Urinary bladder (tissue), 4 donors: ENCODE measurements at places on chromosomes 6 and 20.

- no peak for DNase-seq
These were observed 15.4 kb upstream of the SNHG17 start for GRCh38 chr20:38450412-38450975.

DNA sequence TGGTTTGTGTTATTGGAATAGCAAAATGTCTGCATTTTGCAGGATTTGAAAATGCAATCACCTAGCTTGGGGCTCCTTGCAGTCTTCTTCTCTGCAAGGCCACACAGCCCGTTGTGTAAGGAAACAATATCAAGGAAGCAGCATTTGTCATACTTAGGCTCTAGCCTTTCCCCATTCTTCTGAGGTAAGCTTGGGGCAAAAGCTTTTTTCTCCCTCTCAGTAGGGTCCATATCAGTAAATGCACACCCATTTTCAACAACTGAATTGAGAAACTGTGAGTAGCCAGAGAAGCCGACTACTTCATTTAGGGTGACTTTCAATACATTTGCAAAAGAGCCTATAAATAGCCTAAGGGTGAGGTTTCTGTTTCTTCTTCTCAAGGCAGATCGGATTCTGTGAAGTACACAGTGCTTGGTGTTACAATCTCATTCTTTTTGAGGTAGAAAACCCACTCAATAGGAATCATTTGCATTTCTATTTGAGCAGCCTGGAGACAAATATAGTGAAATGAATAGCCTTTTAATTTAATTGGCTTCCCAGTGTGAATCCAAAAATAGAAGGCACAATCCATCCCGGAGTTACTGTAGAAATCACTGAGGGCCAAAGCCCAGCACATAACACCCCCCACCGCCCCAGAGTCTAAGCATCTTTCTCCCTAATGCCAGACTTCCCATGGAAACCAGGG is 61.8 kb downstream of the BTBD3 start:
- DNase-seq = no peak

- no peak for DNase-seq
These were observed 82.1 kb downstream of the ADAT2 start for GRCh38 chr6:143368426-143368825.

- no peak for DNase-seq
These were observed 4.3 kb downstream of the LAMP5 start for GRCh38 chr20:9518576-9519175.

DNA sequence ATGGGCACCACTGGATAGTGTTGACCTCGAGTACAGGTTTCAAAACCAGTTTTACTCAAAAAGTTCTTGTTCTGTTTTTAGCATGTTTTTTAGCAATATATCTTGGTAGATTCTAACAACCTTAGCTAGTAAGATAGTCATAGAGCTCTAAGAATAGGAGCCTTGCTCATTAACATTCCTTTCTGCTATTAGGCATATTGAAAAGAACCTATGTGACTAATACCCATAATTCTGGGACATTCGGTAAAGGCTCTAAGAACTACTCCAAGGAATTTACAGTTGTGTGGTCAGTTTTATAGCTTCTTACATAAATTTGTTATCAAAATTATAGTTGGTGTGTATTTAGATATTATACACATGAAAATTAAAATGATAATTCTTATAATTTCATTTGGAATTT is 11.6 kb downstream of the SLC9A8 start:
- DNase-seq = no peak

GRCh38 chr6:111759331-111759835 is 113.9 kb downstream of the FYN start:
- no peak for DNase-seq

GRCh38 chr6:16067568-16067967 is 61.3 kb upstream of the MYLIP start:
- no peak for DNase-seq

DNA sequence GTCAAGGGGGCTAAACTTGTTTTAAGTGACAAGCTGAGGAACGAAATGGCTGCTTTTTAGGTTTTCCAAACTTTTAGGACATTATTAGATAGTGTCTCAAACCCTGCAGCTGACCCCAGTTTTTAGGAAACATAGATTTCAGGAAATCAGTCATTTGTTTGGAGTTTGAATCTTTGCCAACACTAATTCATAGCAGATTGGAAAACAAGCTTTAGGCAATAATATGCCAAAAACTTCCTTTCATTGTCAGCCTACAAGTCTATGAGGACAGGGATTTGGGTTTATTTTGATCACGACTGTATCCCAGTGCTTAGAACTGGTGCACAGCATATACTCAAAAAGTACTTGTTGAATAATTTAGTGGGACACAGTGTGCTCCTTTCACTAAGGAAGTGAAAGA is 123.2 kb downstream of the TINAG start:
- no peak for DNase-seq

- no peak for DNase-seq
These were observed 15.1 kb upstream of the DEK start for GRCh38 chr6:18279422-18279821.

- no peak for DNase-seq
These were observed 62.9 kb downstream of the CDH26 start for GRCh38 chr20:60021104-60021503.

DNA sequence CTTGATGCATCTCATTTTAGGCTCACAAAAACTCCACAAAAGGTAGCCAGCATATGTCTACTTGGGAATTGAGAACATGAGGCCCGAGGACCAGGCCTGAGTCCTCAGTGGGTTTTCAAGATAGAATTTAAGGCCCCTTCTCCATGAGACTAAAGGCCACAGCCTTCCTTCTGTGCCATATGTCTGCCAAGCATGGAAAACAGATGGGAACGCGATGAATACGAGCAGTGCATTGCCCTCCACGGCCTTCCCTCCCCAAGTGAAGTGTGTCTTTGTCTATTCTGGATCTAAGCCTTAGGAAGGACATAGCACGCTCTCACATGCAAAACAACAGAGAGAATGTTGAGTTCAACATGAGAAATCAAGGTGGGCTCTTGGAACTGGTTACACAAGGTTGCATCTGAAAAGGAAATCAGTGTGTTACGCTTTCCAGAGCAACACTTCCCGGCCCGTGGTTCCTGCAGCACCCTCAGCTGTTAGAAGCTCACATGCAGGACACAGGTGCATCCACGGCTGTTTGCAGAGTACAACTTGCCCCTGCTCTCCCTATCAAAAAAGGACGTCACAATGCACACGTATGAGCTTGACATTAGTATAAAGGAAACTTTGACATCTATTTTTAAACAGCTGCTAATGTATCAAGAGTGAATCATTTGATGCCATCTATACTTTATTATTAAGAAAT is 229.9 kb downstream of the NRN1 start:
- no peak for DNase-seq

DNA sequence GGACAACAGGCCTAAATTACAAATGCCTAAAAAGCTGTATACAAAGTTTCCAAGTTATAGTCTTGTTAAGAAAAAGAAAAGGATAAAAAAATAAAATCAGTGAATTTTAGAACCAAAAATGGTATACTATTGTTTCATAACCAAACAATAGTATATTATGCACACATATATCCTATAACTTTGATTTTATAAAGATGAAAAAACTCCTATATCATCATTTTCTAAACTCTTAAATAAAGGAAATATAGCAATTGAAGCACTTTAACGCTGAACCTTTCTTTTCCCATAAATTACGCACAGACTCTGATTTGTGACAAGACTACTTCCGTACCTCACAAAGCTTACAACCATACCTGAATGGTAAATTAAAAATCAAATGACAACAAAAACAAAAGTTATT is 35.9 kb upstream of the MCM9 start:
- no peak for DNase-seq

- DNase-seq = no peak
These were observed 57.3 kb downstream of the LINC00237 start for GRCh38 chr20:21048841-21049273.

DNA sequence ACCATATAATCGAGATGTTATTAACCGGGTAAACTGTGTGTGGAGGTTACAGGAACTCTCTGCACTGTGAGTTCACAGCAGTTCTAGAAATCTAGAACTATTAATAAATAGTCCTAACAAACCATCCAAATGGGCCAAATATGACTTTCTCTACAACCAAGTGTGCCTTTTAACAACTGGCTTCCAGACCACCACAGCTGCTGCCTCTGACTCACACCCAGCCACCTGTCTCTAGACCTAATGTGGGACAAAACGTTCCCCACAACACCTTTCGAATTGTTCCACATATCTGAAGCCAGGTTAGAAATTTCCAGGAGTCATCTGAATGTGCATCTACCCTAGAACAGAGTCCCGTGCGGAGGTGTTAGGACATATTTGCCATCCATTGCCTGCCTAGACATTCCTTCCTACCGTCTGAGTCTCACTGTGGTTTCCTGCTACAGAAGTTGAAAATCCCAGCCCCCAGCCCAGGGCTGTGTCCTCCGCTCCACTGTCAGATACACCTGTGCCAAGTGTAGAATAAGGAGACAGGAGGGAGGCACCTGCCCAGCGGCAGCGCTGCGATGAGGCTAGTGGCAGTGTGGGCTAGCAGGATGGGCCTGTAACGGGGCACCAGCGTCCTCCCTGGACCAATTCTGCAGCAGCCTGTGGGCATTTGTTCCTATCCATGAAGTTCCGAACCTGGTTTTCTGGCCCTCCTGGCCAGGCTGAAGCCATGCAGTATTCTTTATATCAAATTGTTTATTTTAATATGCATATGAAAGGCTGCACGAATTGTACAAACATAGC is 28.5 kb upstream of the MAP3K4 start:
- no peak for DNase-seq

DNA sequence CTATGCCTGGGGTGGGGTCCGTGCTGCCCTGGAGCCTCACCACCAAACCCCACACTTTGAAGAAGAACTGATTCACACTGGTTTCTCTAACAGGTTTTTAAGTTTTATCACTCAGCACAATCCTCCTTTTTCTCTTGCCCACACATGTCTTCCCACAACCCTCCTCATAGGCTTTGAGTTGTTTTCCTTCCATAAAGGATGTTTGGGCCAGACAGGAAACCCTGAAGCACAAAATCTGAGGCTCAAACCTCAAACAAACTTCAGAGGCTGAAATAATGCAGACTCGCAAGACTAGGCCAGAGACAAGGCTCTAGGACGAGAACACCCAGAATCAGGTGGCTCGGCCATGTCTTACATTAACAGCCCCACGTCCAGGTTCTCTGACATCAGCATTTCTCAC is 35.3 kb downstream of the EZR start:
- DNase-seq = no peak

- no peak for DNase-seq
These were observed 38.5 kb upstream of the TAB2 start for GRCh38 chr6:149278997-149279396.

DNA sequence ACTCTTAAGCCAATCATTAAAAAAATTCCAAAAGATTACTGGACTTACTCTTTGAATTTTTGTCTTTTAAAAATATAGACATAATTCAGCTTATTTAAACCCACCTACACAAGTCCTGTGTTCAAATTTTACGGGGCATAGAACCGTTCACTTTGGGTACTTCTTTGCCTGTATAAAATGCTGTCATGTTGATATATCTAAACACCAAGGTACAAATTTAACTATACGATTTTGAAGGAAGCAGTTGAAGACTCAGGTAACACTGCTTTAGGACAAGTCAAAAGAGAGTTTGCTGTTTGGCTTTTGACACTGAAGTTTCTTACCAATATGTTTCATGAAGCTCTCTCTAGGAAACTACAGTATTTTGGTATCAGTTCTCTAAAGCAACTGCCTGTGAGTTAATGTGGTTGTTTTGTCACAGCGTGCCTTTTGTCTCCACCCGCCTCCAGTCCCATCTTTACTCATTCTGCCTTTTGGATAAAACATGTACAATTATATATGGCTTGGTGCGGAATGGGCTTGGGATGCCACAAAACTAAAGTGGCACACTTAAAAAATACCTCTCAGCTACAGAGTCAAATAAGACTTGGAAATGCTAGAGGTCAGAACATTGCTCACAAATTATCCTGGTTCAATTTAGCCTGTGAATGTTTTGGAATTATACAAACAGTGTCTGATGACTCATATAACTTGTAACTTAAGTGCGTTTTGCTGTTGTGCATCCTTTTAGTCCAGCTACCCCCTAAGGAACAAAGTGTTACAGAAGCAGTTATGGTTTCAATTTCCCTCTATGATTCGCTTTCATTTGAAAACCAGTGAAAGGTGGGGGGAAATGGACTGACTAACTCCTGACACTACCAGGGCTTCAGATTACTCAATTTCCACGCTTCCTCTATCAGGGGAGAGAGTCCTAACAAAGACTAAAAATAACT is 38.7 kb downstream of the RGS17 start:
- no peak for DNase-seq

DNA sequence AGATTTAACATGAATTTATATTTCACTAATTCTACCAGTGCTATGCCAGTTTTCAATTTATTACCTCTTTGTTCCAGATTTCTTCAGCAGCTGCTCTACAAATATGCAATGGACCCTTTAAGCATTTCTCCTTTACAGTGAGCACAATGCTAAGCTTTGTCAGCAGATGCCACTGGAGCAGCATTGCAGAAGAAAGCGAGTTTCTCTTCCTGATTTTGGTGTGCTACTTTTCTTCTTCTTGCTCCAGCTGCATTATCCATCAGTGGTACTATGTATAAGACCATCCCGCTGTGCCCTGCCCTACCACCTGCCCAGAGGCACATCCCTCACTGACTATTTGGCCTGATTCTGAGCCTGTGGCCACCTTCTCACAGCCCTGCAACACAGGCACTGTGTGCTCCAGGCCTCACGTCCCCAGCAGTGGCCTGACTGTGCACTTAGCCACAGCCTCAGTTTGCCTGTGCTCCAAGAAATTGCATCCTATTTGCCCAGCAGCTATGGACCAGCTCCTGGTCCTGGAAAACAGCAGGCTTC is 84.1 kb downstream of the TNFAIP3 start:
- no peak for DNase-seq

DNA sequence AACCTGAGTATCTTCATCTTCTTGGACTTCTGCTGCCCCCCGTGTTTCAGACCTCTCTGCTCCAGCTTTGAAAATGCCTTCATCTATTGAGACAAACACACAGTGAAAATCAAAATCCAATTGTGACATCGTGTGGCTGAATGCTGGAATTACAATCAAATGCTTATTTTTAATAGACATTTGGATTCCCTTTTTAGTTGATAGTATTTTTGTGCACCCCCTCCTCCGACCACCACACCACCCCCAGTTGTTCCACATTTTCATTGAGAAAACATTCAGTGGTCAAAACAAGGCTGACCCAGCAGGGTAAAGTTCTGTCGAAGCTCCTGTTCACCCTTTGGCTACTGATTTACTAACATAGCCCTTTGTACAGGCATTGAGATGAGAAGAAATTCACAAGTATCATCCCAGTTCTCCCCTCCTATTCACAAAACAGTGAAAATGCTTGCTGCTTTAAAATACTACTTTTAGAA is 79.0 kb downstream of the NRSN1 start:
- DNase-seq = peak; percentile 40

GRCh38 chr20:25083773-25084625 is 2.1 kb upstream of the VSX1 start:
- DNase-seq = no peak

DNA sequence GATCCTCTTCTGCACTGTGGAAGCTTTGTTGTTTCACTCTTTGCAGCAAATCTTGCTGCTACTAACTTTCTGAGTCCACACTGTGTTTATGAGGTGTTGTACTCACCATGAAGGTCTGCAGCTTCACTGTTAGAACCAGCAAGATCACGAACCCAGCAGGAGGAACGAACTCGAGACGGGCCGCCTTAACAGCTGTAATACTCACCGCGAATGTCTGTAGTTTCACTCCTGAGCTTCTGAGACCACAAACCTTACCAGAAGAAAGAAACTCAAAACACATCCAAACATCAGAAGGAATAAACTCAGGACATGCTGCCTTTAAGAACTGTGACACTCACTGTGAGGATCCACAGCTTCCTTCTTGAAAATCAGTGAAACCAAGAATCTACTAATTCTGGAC is 48.1 kb upstream of the MBOAT1 start:
- DNase-seq = no peak

GRCh38 chr6:77466451-77467437 is 3.5 kb upstream of the HTR1B start:
- no peak for DNase-seq

GRCh38 chr20:43748274-43748673 is 21.5 kb upstream of the GTSF1L start:
- DNase-seq = no peak
